IPS-NIHi11 (cell line): ENCODE measurements at places on chromosomes 11 and 22.

- DNase-seq: no peak
These were observed 56.8 kb downstream of the PRR5L start for GRCh38 chr11:36352922-36353321.

DNA sequence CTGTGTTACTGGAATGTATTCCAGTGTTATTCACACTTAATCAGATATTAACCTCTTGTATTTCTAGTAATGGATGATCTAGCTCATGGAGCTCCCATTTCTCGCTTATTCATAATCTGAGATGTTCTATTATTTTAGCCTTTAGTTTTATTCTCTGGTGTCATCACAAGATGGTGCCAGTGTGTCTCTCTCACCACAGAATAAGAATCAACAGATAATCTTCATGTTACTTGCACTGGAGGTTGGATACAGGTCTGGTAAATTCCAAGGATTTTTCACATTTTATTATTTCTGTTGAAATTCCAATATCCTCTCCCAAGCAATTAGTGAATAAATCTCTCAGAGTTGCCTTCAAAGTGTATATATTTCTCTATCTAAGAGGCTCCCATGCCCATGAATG, 74.6 kb downstream of the CASP12 start:
- no peak for DNase-seq

DNA sequence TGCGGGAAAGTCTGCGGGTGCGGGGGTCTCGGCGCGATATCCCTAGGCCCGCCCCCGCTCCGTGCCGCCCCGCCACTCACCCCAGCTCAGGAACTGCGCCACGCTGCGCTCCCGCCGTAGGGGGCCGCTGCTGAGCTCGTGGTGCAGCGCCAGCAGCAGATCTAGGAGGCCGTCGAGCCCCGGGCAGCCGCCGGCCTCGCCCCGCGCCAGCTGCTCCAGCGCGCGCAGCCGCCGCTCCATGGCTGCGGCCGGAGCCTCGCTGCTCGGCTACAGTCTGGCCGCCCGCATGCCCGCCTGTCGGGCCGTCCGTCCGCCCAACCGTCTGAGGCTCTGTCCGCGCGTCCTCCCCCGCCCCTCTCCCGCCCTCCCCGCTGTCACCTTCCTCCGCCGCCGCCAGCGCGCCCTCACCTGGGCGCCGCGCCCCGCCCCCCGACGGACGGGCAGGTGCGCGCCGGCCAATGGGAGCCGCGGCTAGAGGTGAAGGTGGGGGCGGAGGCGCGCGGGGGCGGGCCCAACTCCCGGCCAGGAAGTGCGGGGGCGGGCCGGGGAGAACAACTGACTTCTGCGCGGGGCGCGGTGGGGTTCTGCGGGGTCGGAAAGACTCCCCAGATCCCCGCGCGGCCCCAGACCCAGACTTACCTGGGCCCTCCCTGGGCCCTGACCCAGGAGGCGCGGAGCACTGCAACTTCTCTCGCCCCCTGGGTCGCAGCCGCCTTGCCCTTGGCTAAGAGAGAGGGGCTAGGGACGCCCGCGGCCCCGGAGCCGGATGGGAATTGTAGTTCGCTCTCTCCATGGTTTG, at the start of gene CDC42BPG:
Gene CDC42BPG (minus strand): TSS at position 324 of the 799 bp plus-strand sequence. CDS start 84 bp downstream, at position 240.
- peak; percentile 98 for DNase-seq

- DNase-seq: no peak
These were observed 53.7 kb downstream of the FBXO7 start for GRCh38 chr22:32528316-32528715.

DNA sequence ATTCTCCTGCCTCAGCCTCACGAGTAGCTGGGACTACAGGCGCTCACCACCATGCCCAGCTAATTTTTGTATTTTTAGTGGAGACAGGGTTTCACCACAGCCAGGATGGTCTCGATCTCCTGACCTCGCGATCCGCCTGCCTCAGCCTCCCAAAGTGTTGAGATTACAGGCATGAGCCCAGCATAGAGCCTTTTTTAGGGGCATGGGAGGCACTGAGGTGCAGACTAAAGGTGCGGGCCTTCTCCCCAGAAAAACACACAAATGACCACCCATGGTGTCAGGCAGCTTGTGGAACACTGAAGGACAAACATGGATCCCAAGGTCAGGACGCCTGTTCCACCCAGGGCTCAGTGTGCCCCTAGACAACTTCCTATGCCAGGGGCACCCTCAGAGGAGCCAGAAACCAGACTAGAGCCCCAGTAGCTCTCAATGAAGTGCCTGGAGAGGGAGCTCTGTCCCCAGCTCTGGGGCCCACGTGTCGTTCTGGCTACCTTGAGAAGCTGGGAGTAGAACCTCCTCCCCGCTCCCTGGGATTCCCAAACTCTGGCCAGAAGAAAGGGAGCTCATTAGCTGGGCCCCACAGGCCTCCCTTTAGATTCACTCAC, 21.2 kb upstream of the CD5 start:
- DNase-seq: no peak

DNA sequence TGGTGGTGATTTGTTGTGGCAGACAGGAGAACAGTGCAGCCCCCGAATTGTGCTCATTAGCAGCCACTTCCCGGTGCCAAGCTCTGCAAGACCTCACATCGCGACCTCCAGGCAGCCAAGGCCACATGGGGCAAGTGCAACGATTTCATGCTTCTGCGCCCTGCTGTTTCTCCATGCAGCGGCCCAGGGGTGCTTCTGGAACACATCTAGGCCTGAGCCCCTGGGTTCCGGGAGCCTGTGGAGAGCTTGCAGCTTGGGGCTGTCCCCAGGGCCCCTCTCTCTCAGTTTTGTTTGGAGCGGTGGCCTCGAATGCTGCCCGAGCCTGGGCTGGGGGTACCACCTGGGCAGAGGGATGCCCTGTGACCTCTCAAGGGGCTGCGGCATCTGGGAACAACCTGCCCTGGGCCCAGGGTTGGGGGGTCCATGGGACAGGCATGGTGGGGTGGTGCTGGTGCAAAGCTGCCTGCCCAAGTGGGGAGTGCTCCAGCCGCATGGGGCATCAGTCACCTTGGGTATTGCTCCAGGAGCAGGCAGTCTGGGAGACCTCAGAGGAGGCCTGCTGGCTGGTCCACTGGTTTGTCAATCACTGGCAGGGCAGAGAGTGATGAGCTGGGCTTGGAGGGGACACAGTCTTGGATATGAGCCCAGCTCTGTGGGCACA, 51.9 kb downstream of the TPCN2 start:
- no peak for DNase-seq

- no peak for DNase-seq
These were observed 3.0 kb downstream of the ATL3 start for GRCh38 chr11:63667995-63668795.

DNA sequence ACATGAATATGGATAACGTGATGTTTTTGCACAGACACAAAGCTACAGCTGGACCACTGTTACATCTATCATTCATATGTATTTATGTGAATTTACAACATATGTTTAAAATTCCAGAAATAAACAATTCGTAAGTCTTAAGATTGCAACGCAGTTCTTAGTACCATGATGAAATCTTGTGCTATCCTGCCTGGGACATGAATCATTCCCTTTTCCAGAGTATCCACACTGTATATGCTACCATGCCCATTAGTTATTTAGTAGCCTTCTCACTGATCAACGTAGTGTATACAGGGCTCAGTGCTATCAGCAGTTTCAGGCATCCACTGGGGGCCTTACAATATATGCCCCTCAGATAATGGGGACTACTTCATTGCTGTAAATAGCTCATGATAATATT, 4.3 kb downstream of the ATL3 start:
- no peak for DNase-seq

DNA sequence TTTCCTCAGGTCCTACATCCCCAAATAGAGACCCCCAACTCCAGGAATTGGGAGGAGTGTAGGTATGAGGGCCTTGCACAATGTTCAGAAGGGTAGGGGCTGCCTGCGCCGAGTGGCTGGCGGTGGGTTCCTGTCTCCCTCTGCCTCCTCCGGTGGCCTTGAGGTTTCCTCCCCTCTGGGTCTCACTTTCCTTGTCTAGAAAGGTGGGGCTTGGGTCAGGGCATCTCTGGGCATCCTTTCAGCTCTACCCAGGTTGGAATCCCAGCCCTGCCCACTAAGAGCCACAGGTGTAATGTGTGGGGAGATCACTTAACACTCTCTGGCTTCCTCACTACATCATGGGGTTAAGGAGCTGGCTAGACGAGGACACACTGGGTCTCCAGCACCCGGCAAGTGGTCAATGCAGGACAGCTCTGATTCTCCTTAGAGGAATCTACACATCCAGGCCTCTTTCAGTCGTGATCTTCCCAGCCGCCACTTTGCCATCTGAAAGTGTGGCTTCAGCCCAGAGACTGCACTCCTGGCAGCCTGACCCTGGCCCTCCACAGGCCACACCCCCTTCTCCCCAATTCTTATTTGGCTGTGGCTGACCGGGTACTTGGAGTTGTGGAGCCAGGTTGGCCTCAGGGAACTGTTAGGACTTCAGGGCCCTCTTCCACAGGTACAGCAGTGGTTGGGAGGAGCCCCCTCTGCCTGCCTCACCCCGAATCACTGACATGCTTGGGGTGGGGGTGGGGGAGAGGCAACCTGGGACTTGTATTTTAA, 22.1 kb downstream of the PRDM11 start:
- peak; percentile 43 for DNase-seq

GRCh38 chr11:45848654-45849081, 1.4 kb downstream of the CRY2 start:
- DNase-seq: no peak

GRCh38 chr11:32425761-32426160, 9.6 kb downstream of the WT1 start:
- DNase-seq: no peak

GRCh38 chr22:50218996-50219727, 18.4 kb downstream of the SELENOO start:
- DNase-seq: peak; percentile 95

GRCh38 chr11:13207665-13208594, 69.7 kb upstream of the BMAL1 start:
- DNase-seq: peak; percentile 46

DNA sequence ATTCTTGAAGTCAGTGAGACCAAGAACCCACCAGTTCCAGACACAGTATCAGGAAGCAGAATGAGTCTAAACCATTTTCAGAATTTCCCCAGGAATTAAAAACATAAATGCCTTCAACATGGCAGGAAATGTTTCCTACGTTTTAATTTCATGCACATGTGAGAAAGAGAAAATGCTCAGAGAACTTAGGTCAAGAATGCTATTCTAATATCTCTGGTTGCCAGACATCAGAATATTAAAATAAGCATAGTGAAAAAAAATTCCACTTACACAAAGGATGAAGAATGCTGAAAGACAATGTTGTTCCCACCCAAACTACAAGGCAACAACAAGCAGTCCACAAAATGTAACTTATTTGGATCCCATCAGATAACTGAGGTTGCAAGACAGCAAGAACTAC, 104.8 kb downstream of the RAB38 start:
- no peak for DNase-seq

GRCh38 chr11:30853439-30853838, 267.3 kb upstream of the MPPED2 start:
- no peak for DNase-seq

DNA sequence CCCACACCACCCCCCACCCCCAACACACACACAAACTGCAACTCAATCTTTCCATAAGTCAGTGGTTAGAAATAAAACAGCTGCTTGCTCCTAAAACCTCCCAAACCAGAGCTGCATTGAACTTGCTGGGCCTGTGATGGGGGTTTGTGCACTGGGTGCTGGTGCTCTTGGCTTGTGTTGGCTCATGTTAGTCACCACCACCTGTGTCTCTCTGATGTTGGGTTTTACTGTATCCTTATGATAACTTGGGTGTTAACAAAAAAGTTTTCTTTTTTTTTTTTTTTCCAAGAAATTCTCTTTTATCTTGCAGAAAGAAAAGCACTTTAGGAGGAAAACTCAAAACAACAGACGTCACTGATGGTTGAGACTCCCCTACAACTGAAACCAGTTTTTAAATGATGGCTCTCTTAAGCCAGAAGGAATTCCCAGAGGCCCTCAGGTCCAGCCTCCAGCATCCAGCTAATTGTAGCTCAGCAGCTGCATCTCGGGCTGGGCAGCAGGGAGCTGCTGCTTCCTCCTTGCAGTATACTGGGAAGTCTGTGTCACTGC, 79.9 kb upstream of the DRD2 start:
- no peak for DNase-seq

DNA sequence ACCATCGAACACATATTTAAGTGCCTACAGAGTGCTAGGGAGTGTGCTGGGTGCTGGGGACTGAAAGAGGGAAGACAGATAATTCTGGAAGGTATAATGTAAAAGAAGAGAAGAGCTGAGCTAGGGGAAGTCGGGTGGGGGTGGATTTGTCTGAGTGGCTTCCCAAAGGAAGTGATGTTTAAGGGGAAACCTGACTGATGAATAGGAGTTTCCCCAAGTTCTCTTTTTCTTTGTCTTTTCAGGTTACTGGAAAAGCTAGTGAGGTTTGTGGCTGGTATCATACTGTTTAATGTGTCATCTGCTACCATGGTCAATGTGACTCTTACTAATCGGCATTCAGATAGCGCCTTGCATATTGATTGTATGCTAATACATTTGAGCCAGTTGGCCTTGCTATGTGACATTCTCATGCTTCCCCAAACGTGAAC, 151.6 kb upstream of the MTMR2 start:
- DNase-seq: no peak
